ENCODE measurements at places on chromosomes 1 and 21.

DNA sequence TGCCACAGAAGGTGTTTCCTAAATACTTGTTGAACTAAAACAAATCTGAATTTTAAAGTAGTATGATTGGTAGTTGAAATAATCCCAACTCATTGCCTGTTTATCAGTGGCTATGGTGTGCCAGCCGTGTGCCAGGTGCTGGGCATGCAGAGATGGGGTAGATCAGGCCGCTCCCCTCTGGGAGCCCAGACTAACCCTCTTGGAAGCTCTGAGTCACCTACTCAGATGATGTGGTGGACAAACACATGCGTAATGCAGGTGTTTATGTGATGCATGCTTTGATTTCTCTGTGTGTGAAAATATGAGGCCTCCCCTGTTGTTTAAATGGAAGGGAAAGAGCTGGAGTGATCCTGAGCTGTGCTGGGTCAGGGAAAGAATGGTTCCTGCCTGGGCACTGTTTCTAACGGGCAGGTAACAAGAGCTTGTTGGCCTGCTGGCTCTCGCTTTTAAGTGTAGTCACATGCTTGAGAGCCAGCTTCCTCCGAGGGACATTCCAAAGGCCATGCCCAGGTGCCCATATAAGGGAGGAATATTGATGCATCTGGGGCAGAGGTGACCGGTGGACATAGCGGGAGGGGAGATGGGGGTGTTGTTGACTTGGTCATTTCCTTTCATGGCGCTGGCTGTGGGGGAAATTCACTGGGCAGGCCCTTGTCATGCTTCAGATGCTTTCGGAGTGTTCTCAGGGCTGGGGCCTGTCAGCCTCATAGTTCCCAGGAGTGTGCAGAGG, 10.2 kb downstream of the MFN2 start:
- DNase-seq: no peak
- no peaks in the 10 kb centered on the region for H3K4me1 ChIP-seq
- H3K36me3 ChIP-seq: peaks cover 27% of the 10 kb centered on the region
- no peak overlapping the region for H3K4me3 ChIP-seq

DNA sequence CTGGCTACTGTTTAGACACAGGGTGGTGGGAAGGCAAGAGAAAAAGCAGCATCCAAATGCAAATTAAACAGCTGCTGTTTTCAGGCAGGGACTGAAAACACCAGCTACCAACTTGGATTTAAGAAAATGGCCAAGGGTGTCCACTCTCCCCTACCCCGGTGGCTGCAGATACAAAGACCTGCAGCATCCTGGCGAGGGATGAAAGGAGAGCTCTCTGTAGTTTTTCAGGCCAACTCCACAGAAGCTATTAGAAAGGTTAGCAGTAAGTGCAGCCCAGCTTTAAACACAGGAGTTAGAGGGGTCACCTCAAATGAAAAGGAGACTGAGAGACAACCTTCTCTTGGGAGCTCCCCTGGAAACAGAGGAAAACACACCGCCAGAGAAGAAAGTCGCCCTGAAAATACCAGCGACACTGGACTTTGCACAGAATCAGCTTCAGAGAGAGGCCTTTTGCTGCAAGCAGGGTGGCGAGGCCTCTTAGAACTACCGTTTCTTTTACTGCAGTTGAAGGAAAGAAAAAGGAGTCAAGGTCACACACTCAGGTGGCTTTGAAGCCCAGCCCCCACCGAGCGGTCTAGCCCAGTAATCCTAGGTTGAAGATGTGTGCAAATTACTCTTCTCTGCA, 74.4 kb upstream of the TIAM1 start:
- H3K27ac ChIP-seq: no peak overlapping the region
- H3K36me3 ChIP-seq: peaks cover 4% of the 10 kb centered on the region
- H3K27me3 ChIP-seq: no peaks in the 10 kb centered on the region
- H3K4me3 ChIP-seq: no peak overlapping the region

DNA sequence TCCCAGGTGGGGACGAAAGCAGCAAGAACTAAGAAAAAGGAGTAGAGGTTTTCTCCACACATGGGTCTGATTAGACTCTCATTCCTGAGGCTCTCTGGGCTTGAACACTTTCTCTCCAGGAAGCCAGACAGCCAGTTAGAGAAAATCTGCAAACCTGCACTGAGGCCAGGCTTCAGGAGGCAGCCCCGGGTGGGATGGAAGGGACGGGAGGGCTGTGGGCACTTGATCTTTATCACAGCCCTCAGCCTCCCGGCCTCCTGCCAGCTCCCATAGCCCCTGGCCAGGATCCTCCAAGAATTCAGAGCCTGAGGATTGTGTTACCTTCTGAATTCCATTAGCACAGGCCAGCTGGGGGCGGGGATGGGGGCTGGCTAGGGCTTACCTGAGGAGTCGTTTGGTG, 40.1 kb downstream of the SERTAD4 start:
- H3K36me3 ChIP-seq: no peaks in the 10 kb centered on the region
- no peak overlapping the region for H3K4me3 ChIP-seq
- peaks cover 17% of the 10 kb centered on the region for H3K27me3 ChIP-seq
- no peaks in the 10 kb centered on the region for H3K4me1 ChIP-seq
- DNase-seq: no peak
- no peak overlapping the region for H3K27ac ChIP-seq

DNA sequence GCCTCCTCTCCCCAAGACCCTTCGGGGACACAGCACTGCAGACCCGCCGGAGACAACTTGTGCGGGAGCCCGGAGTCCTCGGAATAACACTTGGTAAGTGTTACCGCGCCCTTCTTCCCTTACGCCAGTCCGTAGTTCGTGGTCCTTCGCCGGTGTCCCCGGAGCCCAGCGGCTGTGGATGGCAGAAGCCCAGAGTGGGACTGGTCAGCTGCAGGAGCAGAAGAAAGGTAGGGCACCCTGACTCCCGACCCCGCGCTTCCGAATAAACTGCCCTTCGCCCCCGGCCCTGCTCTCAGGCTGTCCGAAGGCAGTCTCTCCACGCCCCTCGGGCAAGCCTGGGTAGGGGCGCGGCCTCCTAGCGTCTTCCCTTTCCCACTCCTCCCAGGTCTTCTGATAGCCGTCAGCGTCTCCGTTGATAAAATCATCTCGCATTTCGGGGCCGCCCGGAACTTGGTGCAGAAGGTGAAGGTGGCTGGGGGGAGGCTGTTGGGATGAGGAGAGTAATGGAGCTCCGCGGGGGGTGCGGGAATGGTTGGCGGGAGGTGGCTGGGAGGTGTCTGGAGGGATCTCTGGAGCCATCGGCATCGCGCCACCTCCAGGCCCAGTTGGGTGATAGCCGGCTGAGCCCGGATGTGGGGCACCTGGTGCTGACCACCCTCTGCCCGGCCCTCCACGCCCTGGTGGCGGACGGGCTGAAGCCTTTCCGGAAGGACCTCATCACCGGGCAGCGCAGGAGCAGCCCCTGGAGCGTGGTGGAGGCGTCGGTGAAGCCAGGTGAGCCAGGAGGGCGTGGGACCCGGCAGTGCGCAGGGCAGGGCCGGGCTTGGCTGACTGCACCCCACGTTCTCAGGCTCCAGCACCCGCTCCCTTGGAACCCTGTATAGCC, 4.3 kb downstream of the RUSC1 start:
- H3K27me3 ChIP-seq: no peaks in the 10 kb centered on the region
- H3K27ac ChIP-seq: peak overlapping the region; percentile 91
- peaks cover 27% of the 10 kb centered on the region for H3K4me1 ChIP-seq
- H3K4me3 ChIP-seq: peak overlapping the region; percentile 88

DNA sequence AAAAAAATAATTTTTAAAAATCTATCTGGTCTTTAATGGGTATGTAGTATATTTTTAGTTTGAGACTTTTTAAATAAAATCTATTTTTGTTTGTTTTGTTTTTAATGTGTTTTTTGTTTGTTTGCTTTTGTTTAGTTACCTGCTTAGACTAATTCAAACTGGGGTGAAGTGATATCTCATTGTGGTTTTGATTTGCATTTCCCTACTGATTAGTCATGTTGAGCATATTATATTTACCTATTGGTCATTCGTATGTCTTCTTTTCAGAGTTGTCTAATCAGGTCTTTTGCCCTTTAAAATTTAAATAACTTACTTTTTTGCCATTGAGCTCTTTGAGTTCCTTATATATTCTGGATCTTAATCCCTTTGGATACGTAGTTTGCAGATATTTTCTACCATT, 20.3 kb downstream of the CD1B start:
- H3K27me3 ChIP-seq: no peaks in the 10 kb centered on the region
- no peak overlapping the region for H3K27ac ChIP-seq

GRCh38 chr1:232450615-232451014, 179.3 kb downstream of the SIPA1L2 start:
- H3K27ac ChIP-seq: no peak overlapping the region
- H3K36me3 ChIP-seq: peaks cover 12% of the 10 kb centered on the region
- peaks cover 18% of the 10 kb centered on the region for H3K4me1 ChIP-seq
- no peaks in the 10 kb centered on the region for H3K27me3 ChIP-seq
- no peak overlapping the region for H3K4me3 ChIP-seq

GRCh38 chr1:38076038-38076437, 29.4 kb upstream of the POU3F1 start:
- DNase-seq: peak; percentile 68
- H3K36me3 ChIP-seq: no peaks in the 10 kb centered on the region
- no peak overlapping the region for H3K27ac ChIP-seq
- H3K4me1 ChIP-seq: peaks cover 4% of the 10 kb centered on the region
- peaks cover 24% of the 10 kb centered on the region for H3K27me3 ChIP-seq
- H3K4me3 ChIP-seq: no peak overlapping the region

- H3K4me3 ChIP-seq: no peak overlapping the region
- H3K27ac ChIP-seq: no peak overlapping the region
- no peaks in the 10 kb centered on the region for H3K36me3 ChIP-seq
- no peak for DNase-seq
These were observed 10.1 kb upstream of the SLAMF9 start for GRCh38 chr1:159964144-159964543.

DNA sequence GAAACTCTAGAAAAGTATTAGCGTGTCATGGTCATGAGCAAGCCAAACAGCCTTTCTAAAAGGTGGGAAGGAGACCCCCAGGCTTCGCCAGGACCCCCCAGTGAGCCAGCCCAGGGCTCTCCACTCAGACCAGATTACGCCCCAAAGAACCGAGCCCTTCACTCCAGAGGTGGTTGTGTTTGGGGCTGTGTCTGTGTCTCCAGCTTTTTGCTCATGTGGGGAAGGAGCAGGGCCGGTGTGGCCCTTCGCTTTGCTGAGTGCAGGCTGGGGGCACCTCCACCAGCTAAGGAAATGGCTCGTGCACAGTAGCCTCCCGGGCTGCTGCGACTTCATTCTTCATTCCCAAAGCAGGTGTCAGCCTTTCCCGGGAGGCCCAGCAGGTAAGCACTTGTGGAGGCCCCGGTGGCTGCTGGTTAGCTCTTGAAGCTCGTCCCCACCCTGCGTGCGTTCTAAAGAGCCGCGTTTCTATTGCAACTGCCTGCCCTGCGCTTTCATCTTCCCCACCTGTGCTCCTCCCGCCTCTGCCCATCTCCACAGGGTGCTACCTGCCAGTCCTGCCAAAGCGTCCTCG, 531 bp downstream of the TSPEAR start:
- peaks cover 93% of the 10 kb centered on the region for H3K27me3 ChIP-seq
- no peak for DNase-seq
- H3K36me3 ChIP-seq: no peaks in the 10 kb centered on the region

DNA sequence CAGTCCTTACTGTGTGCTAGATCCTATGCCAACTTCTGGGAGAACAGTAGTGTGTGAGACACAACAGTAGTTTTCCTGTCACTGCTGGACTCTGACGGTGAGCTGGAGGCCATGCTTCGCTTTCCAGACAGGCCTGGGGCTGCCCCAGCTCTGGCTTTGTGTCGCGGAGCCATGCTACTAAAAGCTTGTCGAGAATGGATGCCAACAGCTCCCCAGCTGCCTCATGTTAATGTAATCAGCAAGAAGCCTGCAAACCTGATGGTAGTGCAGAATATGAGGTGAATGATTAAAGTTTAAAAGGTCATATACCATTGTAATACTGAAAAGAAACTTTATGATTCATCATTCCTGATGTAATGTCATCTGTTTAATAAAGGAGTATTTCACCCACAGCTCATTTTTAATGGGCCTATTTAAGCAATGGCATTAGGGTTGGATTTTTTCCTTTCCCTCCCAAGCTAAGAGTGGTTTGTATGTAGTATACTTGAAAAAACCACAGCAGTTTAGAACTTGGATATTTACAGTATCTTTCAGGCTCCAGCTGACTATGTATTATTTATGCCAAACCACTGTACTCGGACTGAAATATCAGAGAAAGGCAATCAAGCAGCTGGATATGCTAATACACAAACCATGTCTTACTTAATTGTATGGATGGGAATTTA, 343.0 kb downstream of the NUF2 start:
- DNase-seq: no peak
- no peaks in the 10 kb centered on the region for H3K27me3 ChIP-seq
- H3K4me3 ChIP-seq: no peak overlapping the region
- no peaks in the 10 kb centered on the region for H3K4me1 ChIP-seq
- no peak overlapping the region for H3K27ac ChIP-seq
- H3K36me3 ChIP-seq: peaks cover 1% of the 10 kb centered on the region

DNA sequence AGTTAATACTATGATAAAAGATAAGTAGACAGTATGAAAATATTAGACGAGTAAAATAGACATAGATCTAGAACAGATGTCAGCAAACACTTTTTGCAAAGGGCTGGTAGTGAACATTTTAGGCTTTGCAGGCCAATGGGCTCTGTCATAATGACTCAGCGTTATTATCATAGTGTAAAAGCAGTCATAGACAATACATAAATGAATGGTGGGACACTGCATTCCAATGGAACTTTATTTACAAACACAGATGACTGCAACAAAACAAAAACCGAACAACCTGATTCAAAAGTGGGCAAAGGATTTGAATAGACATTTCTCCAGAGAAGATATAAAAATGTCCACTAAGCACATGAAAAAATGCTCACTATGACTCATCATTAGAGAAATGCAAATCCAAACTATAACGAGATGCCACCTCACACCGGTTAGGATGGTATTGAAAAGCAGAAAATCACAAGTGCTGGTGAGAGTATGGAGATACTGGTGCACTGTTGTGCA, 7.3 kb downstream of the GSTM5 start:
- DNase-seq: no peak
- no peaks in the 10 kb centered on the region for H3K36me3 ChIP-seq

DNA sequence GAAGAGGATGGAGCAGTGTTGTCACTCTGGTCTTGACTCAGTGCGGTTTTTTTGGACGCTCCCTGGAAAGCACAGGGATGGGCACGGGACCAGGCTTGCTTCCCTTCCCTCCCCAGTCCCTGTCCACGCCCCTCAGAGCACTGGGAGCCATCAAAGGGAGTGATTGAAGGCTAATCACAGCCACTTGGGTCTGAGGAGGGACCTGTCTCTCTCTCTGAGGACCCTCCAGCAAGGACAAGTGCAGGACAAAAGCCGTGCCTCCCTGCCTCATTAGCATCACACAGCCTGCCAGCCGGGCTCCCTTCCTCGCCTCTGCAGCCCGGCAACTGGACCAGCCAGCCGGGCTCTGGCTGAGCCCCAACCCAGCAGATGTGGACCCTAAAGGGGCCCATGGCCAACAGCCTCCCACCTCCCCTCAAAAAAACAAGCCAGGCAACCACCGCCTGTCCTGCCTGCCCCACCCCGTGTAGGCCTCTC, 18.6 kb upstream of the PDZK1IP1 start:
- no peaks in the 10 kb centered on the region for H3K36me3 ChIP-seq
- H3K4me1 ChIP-seq: no peaks in the 10 kb centered on the region
- H3K27me3 ChIP-seq: peaks cover 65% of the 10 kb centered on the region
- DNase-seq: no peak
- no peak overlapping the region for H3K4me3 ChIP-seq

- H3K27ac ChIP-seq: no peak overlapping the region
- H3K27me3 ChIP-seq: peaks cover 84% of the 10 kb centered on the region
- H3K4me3 ChIP-seq: no peak overlapping the region
- DNase-seq: no peak
These were observed 28.2 kb downstream of the VAV3 start for GRCh38 chr1:107936498-107937481.

GRCh38 chr1:218200979-218201378, 84.1 kb upstream of the RRP15 start:
- peaks cover 2% of the 10 kb centered on the region for H3K4me1 ChIP-seq
- no peak overlapping the region for H3K4me3 ChIP-seq
- H3K27me3 ChIP-seq: peaks cover 25% of the 10 kb centered on the region
- no peaks in the 10 kb centered on the region for H3K36me3 ChIP-seq
- H3K27ac ChIP-seq: no peak overlapping the region
